Dermis blood vessel endothelial cell (primary cell): ENCODE measurements at places on chromosomes 4 and X.

- no peak for DNase-seq
Observed at GRCh38 chr4:110216129-110216528, 17.7 kb upstream of the ELOVL6 start.

DNA sequence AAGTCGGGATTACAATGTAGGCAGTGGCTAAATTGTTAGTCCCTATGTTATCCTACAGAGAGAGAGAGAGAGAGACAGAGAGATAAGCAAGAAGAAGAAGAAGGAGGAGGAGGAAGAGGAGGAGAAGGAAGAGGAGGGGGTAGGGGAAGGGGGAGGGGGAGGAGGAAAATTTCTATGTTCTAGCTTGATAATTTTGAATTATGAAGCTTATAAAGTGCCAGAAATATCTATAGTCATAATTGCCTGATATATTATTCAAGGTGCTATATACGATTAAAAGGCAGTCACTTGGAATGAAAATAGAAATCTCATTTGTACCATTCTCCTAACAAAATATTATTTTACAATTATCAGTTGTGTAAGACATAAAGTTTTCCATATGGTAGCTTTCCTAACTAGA lies 122.4 kb upstream of the PRR32 start:
- DNase-seq: no peak

DNA sequence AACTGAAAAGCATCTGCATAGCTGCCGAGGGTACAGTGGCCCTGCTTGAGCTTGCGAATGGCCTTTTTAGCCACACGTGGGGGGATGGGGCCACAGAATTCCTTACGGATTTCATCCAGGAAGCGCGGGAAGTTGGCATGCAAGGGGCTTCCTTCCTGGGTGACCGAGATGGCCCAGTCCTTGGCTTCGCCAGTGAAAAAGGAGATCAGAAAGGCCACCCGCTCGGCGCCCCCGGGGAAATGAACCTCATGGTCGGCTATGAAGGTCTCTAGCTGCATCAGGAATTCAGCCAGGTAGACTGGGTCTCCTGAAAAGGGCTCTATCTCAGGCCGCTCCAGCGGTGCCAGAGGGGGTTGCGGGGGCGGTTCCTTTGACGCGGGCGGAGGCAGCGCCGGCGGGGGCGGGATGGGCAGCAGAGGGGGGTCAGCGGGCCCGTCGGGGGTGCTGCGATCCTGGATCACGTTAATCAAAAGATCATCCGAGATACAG lies 909 bp downstream of the RTL5 start:
- no peak for DNase-seq

- no peak for DNase-seq
Observed at GRCh38 chr4:113641025-113641431, 120.5 kb downstream of the CAMK2D start.

- no peak for DNase-seq
Observed at GRCh38 chr4:84003046-84003445, 467.1 kb downstream of the GPAT3 start.

GRCh38 chr4:61003301-61003700 lies 196.8 kb upstream of the ADGRL3 start:
- no peak for DNase-seq

DNA sequence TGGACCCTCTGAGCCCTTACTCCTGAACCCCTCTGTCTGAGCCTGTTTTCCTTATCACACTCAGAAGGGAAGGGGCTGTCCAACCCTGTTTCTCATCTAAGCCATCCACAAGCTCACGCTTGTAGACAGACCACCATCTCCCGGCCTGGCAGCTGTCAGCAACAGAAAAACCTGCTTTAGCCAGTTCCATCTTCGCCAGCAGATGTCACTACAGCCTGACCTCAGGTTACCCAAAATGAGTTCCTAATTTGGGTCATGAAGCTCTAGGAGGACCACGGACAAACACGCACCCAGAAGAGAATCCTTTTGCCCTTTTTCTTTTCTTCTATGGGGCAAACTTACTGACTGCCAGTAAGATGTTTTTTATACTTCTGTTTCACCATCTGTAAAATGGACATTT lies 445.4 kb downstream of the BCOR start:
- DNase-seq: peak; percentile 50

DNA sequence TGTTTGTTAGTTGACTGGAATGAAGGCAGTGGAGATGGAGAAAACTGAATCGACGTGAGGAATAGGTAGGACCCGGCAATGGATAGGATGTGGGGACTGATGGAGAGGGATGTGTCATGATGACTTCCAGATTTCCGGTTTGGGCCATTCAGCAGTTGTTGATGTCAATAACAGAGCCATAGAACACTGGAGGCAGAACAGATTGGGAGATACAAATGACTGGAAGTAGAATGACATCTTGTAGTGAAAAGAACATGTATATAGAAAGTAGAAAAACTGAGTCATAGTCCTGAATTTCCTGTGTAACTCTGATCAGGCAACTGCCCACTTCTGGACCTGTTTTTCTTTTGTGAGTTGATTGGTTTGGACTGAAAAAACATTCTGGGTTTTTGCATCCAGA lies 24.5 kb downstream of the CETN2 start:
- DNase-seq: no peak

DNA sequence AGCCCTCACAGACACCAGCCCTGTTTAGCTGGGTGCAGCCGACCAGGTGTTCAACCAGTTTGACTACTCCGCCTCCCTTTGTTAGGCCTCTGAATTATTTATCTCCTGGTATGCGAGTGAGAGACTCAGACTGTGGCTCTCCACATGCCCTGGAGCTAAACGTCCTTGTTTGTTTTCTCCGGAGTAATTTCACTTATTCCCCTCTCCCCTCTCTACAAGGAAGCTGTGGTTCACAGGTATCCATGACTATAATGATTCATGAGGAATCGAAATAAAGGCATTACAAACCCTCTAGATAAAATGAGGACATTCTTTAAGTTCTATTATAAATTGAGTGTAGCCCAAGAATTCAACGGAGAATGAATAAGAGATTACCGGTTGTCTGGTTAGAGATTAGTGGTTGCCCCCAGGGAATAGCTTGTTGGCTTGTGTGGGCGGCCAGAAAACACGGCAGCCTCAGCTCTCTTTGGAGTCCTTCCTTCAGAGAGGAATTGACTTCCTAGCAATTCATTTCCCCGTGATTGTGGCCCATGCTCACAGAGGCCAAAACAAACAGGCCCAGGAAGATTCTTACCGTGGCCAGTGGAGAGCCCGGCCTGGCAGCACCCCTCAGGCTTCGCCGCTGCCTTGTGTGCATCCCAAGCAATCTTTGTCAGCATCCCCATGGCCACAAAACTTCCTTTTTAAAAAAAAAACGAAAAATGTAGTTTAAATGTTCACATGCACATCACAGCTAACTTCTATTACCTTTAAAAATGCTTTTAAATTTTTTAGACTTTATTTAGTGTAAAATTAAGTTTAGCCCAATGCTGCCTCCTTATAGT lies 60.2 kb upstream of the CBR4 start:
- peak; percentile 69 for DNase-seq

- DNase-seq: no peak
Observed at GRCh38 chr4:43425206-43425605, 532.7 kb downstream of the GRXCR1 start.

- DNase-seq: no peak
Observed at GRCh38 chrX:14753441-14753840, 119.4 kb downstream of the FANCB start.

DNA sequence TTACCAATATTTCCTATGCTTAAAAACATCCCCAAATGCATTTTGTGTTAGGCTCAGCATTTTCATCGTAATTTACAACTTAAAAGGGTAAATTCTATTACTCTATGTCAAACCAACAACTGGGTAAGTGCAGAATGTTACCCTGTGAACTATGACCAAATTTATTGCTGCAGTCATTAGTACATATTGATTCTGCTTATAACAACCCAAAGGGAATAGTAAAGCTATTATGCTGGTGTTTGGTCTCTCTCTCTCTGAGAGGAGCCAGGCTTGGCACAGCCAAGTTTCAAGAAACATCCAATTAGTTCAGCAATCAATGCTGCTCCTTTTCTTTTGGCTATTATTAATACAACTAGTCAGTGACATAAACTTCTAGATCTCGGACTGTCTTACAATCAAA lies 747.7 kb downstream of the CENPC start:
- DNase-seq: no peak

GRCh38 chr4:121860121-121860520 lies 10.2 kb downstream of the BBS7 start:
- peak; percentile 48 for DNase-seq

DNA sequence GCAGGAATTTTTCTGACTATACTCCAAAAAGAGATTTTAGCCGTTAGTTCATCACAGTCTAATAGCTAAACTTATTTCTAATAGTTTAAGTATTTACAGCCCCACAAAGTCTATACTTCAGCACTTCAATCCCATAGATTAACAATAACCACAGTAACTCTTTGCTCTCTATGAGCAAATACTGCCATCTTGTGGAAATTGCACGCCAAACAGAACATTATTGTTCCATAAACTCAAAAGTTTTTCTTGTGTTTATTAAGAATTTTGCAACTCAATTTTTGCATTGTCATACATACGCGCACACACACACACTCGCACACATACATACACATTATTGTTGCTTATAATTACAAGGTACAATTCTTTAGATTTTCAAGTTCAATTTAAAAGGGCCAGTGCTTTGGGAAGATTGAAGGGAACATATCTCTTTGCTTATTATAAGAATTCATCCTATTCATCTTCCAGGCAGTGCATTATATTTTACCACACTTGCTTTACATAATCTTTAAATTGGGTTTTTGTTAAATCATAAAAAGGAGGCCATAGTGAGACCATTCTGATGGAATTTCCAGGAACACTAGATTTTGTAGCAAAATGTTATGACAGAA lies 63.8 kb upstream of the ATOH1 start:
- peak; percentile 59 for DNase-seq

GRCh38 chr4:117916728-117917127 lies 117.6 kb upstream of the NDST3 start:
- no peak for DNase-seq

DNA sequence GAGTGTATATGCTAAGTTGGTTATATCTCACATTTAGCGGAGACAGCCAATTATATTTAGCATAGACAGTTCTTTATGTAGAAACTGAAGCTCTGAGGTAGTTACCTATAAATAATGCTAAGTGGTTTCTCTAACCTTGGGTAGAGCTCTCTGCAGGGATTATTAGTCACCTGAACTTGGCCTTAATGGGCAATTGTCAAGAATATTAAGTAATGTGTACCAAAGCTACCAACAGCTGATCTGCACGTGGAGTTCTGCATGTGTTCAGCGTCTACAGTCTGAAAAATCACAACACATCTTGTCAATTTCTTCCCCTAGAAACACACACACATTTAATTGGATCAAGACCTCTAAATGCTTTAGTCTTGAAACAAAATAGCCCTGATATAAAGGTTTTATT lies 740.6 kb upstream of the FAM241A start:
- DNase-seq: no peak

GRCh38 chr4:10006231-10006600 lies 15.1 kb downstream of the SLC2A9 start:
- peak; percentile 86 for DNase-seq

GRCh38 chrX:150240643-150240970 lies 122.5 kb upstream of the MAMLD1 start:
- DNase-seq: no peak

DNA sequence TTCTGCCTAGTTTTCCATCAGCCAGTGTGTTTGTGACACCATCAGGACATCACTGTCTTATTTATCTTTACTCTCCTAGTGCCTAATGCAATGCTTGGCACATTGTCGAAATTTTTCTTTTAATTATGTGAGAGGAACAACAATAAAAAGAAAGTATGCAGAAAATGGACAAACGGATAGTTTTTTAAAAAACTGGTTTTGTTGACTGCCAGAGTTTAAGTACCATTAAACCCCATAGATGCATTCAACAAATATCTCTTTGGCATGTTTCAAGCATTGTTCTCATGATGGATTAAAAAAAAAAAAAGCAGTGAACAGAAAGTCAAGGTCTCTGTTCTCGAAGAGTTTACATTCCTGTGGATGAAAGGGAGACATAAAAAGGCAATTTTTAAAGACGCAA lies 398.4 kb downstream of the PPP3CA start:
- DNase-seq: no peak

DNA sequence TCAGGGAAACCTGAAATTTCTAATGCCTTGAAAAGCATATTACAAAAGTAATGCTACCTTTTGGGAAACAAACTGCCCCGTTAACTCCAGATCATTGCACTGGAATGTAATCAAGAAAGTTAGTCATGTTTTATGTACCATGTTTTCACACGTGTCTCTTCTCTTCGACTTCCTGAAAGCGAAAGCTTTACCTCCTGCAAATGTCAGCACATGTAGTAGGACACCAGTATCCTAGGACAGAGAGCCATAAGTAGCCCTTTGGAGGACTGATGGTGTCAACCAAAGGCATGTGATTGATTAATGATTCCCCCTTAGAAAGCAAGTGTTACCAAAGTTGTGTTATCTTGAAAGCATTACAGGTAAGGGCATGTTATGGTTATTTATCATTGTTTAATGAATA lies 8.8 kb upstream of the MND1 start:
- no peak for DNase-seq

- no peak for DNase-seq
Observed at GRCh38 chrX:19496711-19497110, 18.6 kb downstream of the MAP3K15 start.

- no peak for DNase-seq
Observed at GRCh38 chr4:157095716-157096115, 19.8 kb downstream of the GLRB start.

DNA sequence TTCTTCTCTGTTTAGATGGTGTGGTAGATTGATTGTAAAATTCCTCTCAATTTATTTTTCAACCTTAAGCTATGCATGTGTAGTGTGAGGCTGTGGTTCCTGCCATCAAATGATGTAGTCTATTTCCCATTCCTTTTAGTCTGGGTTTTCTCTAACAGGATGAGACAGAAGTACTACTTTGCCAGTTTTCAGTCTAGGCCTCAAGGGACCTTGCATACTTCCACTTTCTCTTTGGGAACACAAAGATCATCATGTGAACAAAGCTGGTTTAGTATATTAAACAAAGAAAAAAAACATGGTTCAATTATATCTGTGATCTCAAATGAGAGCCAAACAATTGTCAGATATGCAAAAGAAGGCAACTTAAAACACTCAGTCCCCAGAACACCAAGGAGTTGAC lies 1284.0 kb downstream of the RAPGEF2 start:
- no peak for DNase-seq

DNA sequence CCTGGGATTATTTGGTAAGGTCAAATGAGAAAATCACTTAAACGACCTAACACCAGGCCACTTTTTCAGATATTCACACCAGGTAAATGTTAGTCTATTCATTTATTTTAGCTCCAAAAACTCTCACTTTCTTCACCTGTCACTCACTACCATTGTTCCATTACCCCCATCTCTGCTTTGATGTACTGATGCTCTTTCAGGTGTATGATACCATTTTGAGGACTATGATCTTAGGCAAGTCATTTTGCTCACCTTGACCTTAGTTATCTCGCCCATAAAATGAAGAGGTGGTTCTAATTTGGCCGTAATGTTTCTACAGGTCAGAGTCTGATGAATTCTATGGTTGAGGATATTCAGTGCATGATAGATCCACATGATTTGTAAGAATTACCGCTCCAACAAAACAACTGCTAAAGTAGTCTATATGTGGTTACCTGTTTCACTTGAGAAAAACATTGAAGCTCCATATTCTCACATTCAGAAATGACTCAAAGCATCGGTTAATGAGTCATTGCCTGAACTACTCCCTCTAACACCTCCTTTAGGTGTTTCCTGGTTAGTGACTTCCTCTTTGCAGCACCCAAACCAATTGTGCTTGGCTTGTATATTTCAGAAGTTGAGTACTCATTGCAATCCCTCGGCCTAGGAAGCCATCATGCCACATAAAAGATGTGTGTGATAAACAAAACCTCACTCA lies 4.5 kb downstream of the DTHD1 start:
- no peak for DNase-seq

GRCh38 chrX:37926700-37927099 lies 79.3 kb upstream of the DYNLT3 start:
- peak; percentile 51 for DNase-seq

GRCh38 chr4:81164623-81165416 lies 50.2 kb downstream of the PRKG2 start:
- DNase-seq: no peak
